Activated CD4-positive, alpha-beta T cell treated with anti-CD3 and anti-CD28 coated beads for 24 hours (primary cell): ENCODE measurements at places on chromosomes 2 and 18.
A peak's percentile ranks its signal among the peaks of the same experiment; 100 is the strongest.

GRCh38 chr18:79877163-79878091, 74.0 kb downstream of the SLC66A2 start:
- DNase-seq = no peak

- peak; percentile 43 for DNase-seq
These were observed 273.3 kb downstream of the NDUFA10 start for GRCh38 chr2:239751679-239752355.

DNA sequence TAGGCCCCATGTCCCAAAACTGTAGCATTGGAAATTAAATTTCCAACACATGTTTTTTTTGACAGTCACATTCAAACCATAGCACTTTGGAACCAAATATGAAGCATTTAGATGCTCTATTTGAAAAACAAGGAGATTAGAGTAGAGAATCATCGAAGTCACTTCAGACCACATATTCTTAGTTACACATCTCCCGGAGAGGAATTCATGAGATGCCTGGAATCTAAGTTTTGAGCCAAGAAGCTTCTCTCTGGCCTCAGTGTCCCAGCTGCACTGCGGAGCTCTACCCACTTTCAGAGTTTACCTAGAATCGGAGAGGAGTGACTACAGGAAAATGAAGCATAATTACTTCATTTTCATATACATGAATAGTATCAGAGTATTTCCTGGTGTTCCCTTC, 385.9 kb downstream of the TNS1 start:
- DNase-seq = no peak

DNA sequence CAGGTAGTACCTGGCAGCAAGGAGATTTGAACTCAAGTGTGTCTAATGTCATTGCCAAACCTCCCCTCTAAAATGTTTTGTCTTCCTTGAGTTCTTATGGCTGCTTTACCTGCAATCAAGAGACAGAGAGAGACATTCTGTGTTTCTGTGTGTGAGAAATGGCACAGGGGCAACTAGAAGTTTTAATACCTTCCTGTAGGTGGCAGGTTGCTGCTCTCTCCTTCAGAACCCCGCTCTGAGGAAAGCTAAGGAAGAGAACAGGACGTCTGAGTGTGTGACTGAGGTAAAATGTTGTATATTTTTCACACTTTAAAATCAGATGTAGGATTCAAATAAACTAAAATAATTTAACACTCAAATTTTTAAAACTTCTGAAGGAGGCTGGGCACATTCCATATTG, 19.2 kb downstream of the DTNA start:
- DNase-seq = no peak

DNA sequence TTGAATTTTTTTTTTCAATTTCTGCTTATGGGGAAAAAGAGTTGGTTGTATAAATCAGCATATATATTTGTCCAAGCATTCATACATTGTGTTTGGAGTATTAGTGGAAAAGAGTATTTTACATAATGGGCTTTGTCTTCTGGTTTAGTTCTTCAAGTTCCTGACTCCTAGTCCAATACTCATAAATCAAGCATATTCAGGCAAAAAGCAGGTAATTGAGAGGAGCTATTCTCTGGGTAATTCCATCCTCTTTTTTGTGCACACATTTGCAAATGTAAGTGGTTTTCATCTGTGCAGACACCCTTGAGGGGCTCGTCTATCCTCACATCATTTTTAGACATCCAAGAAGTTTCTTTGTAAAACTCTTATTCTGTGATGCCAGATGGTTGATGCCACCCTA, 337.2 kb downstream of the ARHGAP15 start:
- DNase-seq = no peak

- no peak for DNase-seq
These were observed 69.6 kb downstream of the APLF start for GRCh38 chr2:68537011-68537410.

GRCh38 chr2:42752314-42752713, 11.6 kb downstream of the OXER1 start:
- DNase-seq = no peak

- DNase-seq = no peak
These were observed 17.7 kb upstream of the GALNT3 start for GRCh38 chr2:165811592-165812370.

GRCh38 chr18:9688036-9688741, 19.9 kb upstream of the RAB31 start:
- DNase-seq = no peak

DNA sequence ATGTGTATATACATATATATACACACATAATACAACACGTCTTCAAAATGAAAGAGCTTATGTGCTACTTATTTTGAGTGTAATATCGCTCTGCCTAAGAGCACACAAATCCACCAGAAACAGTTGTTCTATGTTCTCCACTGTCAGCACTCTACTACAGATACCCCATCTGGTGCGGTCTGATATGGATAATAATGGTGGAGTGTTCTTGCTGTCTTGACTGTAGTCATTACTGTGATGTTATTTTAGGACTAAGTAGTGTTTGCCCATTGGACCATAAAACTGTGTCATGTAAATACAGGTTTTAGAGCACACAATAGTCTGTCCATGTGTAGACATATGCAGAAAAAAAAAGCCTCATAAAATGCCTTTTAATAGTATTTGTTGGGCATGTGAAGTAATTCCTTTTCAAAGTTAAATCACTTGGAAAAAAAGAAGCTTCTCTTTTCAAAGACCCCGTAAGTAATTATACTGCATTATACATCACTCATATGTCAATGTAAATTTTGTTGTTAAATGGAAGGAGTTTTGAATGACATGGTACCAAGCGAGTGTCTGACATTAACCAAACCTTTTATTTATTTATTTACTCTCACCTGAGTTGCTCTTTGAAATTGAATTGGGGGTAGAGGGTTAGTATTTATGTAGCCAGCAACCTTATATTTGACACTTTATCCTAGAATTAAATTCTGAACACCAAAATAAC, 1249.2 kb upstream of the ZEB2 start:
- no peak for DNase-seq
